ENCODE measurements at places on chromosomes 5 and 9.

DNA sequence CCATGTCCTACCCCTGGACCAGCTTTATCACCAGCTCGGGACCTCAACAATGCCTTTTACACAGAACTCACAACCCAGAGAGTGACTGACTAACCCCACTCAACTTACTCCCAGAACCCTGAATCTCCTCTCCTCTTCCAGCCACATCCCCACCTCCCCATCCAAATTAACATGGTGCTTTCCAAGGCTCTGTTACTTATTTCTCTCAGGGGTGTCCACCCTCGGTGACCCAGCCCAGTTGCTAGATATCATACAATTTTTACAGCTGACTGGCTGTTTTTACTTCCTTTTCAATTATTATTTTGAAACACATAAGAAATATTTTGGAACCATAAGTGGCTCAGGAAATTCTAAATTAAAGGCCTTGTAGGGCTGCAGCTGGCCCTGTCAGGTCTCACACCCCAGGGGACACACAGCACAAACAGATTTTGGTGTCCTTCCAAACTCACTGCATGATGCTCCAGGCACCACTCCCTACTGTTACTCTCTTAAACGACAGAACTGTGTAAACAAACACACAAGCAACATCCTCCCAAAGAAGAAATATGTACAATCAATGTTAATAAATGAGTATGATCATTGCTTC, 180.6 kb downstream of the ADAMTS12 start:
- DNase-seq = no peak

DNA sequence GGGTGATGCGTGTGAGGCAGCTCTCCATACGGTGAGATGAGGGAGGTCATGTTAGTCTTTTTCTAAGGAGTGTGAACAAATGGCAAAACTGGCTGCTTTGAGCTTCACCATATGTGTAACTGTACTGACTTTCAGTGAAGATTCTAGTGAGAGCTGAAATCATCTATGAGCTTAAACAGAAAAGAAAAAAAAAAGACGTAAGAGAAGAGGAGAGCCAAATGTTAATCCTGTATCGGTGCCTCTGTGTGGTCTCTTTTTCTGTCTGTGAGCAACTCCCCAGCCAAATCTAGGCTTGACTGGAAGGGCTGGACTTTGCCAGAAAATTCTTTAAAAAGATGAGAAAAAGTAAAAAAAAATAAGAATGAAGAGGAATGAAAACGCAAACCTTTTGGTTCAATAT, 209.7 kb upstream of the TUT7 start:
- DNase-seq = no peak

DNA sequence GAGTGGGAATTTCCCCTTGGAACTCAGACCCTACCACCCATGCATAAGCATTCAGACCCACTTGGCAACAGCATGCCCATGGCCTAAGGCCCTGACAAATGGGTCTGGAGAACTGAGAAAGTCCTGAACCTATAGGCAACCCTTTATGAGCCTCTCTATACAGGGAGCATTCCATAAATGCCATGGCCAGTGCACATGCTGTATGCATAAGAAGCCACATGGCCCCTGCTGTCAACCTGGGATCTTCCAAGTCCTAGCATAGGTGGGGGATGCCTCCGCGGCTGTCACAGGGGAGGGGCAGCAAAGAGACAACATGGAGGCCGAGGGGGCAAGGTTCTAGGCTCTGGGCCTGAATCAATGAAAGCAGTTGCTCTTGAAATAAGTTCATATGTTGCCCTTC, 8.2 kb upstream of the NIPAL4 start:
- no peak for DNase-seq

- DNase-seq = no peak
Observed at GRCh38 chr9:20289423-20290010, 332.8 kb downstream of the MLLT3 start.

DNA sequence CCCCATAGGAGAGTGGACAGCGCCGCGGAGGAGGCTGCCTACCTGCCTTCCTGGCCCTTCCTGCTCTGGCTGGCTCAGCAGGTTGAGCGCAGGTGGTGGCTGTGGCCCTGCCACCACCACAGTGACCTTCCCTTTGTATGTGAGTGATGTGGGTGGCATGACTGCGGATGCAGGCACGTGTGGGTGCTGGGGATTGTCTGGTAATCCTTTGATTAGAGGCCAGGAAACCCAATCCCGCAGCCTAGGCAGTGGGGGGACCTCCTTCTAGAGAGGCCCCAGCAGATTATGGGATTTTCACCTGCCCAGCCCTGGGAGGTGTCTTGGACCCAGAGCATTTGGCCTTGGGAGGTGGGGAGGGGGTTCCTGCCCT, 16.5 kb downstream of the RXRA start:
- no peak for DNase-seq

- no peak for DNase-seq
Observed at GRCh38 chr9:35972093-35972492, 14.1 kb upstream of the OR2S2 start.

DNA sequence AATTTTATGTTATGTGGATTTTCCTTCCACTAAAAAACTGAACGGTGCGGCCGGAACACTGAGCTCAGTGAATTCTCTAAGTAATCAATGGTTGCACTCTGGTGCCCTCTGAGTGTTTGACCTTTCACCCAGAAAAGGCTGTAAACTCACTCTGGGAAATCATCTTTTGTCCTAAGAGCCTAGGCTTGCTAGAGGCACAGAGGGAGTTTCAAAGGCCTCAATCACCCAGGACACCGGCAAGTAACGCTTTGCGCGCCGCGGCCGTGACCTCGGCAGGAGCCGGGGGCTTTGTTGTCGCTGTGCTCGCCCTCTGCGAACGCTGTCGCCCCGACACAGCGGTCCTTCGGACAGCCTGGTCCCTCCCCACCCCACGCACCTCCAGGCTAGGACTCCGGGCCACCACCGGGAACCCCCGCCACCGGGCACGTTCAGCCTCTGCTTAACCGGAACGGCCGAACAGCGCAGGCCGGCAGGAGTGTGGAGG, 703 bp downstream of the ISCA1 start:
- DNase-seq = no peak

GRCh38 chr9:128627127-128627715, 29.4 kb downstream of the DYNC2I2 start:
- no peak for DNase-seq

DNA sequence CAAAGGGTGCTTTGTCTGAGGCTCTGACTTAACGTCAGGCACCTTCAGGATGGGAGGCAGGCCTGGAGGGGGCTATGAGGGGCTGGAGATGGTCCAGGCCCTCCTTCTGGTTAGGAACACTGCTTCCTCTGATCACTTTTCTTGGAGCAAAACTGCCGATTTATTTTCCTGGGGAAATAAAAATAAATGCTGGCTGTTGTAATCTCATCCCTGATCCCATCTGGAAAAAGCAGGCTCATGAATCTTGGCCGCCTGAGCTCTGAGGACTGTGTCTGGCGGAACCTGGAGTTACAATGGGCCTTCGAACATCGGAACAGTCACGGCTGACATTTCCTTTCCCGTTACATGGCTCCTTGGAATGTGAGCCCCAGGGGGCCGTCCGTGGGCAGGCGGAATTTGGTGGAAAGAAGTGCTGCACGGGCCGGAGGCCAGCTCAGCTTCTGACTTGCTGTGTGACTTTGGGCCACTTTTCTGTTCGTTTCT, 157.8 kb downstream of the RGS3 start:
- no peak for DNase-seq

DNA sequence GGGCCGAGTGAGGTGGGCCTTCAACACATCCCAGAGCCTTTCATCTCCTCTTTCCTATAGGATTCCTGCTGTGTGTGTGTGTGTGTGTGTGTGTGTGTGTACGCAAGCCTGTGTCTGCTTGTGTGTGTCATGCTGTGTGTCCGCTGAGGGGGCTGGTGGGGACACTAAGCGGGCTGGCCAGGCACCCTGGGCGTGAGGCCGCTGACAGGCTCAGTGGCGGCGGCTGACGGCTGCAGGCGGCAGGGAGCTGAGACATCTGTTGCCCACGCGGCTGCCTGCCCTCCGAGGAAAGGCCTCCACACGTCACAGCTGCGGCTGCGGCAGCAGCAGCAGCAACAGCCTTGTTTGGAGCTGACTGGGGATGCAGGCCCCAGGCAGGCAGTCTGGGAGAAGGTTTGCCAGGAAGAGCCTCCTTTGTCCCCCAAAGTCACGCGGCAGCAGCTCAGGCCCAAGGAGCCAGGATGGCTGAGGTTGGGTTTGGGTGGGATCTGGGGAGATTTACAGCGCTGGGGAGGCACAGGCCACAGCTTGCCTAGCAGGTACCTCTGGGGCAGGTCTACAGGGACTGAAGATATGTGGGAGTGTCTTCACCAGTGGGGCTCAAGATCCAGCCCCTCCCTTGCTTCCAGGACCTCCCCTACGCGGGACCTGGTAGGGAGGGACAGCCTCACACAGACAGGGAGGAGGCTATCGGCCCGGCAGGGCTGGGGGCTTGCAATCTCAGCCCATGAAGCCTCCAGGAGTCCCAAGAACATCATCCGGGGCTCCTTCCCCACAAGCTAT, 1.8 kb downstream of the PDLIM4 start:
- DNase-seq = no peak

- DNase-seq = no peak
Observed at GRCh38 chr5:149239917-149240316, 31.7 kb upstream of the AFAP1L1 start.

DNA sequence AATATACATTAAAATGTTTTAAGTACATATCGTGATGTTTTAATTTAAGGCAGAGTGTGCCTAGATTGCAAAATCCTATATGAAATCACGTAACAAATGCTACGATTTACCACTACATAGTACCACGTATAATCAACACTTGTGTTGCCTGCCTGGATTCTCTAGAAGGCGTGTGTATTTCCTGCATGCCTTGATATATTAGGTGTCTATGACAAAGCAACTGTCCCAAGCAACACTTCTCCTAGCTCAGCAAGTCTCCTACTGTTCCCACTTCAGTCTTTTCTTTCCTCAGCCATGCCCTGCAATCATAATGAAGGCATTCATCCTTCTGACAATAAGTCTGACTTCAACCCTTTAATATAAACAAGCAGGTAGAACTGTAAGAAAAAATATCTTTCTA, 89.6 kb downstream of the PTPRD start:
- DNase-seq = no peak

GRCh38 chr5:160525471-160526261, 104.0 kb downstream of the PTTG1 start:
- DNase-seq = no peak

GRCh38 chr9:121651295-121652020, at the start of gene DAB2IP:
DAB2IP (plus strand) TSS chr9:121651634; CDS start chr9:121651776, 142 bp downstream.
- DNase-seq = no peak

- no peak for DNase-seq
Observed at GRCh38 chr5:40484495-40484894, 195.2 kb upstream of the PTGER4 start.

DNA sequence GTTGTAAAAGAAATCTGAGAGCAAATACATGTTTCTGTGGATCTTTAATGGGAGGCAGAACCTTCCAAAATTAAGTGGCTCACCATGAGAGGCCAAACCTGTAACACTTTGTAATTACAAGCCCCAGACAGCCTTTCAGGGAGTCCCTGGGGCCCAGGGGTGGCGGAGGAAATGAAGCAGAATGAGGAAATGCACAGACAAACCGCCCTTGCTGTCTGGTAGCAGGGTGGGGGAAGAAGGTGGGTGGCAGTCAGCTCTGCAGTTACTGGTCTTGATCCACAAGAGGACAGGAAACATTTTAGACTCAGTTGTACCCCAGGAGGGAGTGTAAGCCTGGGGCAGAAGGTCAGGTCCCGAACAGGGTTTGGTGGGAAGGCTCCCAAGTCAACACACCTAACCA, 6.5 kb downstream of the ARL14EPL start:
- DNase-seq = no peak

DNA sequence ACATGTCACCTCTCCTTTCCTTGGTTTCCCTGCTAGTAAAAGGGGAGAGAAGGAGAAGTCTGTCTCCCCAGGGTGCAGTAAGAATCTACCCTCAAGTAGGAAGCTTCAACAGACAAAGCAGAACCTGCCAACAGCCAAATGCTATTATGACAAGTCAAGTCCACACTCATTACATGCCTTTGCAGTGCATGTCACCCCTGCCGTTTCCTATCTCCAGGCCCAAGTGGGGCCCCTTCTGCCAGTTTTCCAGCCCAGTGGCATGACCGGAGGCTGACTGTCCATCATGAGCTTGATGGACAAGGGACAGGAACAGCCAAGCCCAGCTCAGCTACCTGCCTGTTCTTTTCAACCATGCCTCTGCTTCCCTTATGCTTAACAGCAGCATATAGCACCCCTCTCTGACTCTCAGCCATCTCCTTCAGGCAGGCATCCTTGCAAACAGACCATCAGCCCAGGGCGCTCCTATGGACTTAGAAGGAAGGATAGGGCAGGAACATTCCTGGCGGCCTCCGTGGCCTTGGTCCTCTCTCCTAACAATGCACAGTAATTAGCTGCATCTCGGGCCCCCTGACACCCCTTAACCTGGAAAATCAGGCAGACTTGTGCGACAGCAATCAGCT, 107.2 kb upstream of the RAD23B start:
- DNase-seq = no peak

DNA sequence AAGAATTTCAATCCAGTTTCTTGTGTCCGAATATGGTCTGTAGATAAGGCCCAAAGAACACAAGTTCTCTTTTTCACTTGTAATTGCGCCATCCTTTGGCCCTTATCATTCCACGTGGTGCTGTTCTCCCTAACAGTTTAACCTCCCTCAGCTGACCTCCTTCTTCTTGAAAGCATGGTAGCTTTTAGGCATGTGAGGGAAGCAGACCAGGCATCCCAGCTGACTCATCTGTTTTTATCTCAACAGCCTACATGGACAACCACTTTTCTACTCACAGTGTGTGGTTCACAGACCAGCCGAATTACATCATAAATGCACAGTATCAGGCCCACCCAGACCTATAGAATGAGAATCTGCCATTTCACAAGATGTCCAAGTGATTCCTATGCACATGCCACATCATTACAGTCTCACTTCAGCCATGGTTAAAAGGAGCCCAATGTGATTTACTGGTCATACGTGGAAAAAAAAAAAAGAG, 26.9 kb upstream of the PLIN2 start:
- DNase-seq = no peak

GRCh38 chr9:121115466-121115865, 40.7 kb downstream of the CNTRL start:
- no peak for DNase-seq

DNA sequence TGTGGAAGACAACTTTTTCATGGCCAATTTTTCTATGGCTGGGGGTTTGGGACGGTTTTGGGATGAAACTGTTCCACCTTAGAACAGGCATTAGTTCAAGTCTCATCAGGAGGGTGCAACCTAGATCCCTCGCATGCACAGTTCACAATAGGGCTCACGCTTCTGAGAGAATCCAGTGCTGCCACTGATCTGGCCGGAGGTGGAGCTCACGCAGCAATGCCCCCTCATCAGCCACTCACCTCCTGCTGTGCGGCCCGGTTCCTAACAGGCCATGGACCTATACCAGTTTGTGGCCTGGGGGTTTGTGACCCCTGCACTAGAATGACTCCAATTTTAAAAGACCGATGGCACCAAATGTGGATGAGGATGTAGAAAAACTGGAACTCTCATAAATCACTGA, 127.2 kb upstream of the IER5L start:
- DNase-seq = no peak

- DNase-seq = no peak
Observed at GRCh38 chr5:167699432-167699831, 592.0 kb upstream of the WWC1 start.

- DNase-seq = no peak
Observed at GRCh38 chr5:177535125-177535524, 18.4 kb upstream of the DDX41 start.

- no peak for DNase-seq
Observed at GRCh38 chr5:540906-541538, 16.8 kb upstream of the SLC9A3 start.

- no peak for DNase-seq
Observed at GRCh38 chr5:35198075-35198474, 32.2 kb downstream of the PRLR start.

GRCh38 chr5:120803282-120803681, 339.2 kb downstream of the PRR16 start:
- no peak for DNase-seq
